Neural crest cell (in vitro differentiated cells): ENCODE measurements at places on chromosomes 2 and 18. TPM values are rescaled to one million over a fixed set of nuclear protein-coding genes. Genes with fewer than 3 reads are reported as not detected.

DNA sequence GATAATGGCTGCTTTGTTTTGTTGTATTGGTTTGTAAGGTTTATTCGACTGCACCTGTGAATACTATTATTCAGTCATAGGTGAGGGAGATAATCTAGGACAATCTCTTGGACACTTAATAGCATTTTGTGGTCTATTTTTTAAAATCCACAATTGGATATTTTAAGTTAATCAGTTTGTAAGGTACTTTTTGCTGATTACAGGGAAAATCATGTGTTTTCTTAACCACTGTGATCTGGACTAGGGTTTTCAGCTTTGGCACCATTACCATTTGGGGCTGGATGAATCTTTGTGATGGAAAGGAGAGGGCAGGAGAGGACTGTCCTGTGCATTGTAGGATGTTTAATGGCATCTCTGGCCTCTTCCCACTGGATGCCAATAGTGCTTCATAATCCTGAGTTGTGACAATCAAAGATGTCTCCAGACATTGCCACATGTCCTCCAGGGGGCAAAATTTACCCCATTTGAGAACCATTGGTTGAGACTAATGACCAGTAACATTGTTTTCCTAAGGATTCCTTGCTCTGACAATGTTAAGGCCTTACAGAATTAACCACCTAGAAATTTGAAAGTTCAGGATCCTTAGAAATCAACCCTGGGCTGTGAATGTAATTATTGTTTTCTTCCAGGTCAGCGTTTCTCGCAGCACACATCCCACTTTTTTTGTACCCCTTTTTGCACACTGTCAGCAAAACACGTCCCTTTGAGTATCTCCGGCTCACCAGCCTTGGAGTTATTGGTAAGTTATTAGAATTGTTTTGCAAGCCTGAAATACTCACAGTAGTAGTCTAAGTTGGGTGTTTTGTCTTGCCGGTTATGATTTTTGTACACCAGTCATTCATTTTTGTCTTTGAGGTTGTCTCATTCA is 15.6 kb downstream of the CNOT9 start:
- no peak overlapping the region for H3K27ac ChIP-seq
- peaks cover 21% of the 10 kb centered on the region for H3K36me3 ChIP-seq
- H3K27me3 ChIP-seq: no peaks in the 10 kb centered on the region
- DNase-seq: no peak
- H3K4me3 ChIP-seq: no peak overlapping the region

- no peaks in the 10 kb centered on the region for H3K4me1 ChIP-seq
- H3K36me3 ChIP-seq: peaks cover 9% of the 10 kb centered on the region
- H3K4me3 ChIP-seq: no peak overlapping the region
- H3K27ac ChIP-seq: no peak overlapping the region
- DNase-seq: no peak
These were observed 101.6 kb downstream of the ANTXR1 start for GRCh38 chr2:69114534-69114933.

GRCh38 chr2:127622561-127623387 is 23.2 kb upstream of the GPR17 start:
- H3K27ac ChIP-seq: no peak overlapping the region
- H3K27me3 ChIP-seq: no peaks in the 10 kb centered on the region
- no peak overlapping the region for H3K4me3 ChIP-seq
- DNase-seq: no peak
- no peaks in the 10 kb centered on the region for H3K36me3 ChIP-seq

GRCh38 chr2:240310645-240311044 is 124.8 kb upstream of the GPC1 start:
- H3K27ac ChIP-seq: no peak overlapping the region
- no peak overlapping the region for H3K4me3 ChIP-seq
- no peaks in the 10 kb centered on the region for H3K27me3 ChIP-seq
- no peak for DNase-seq
- no peaks in the 10 kb centered on the region for H3K36me3 ChIP-seq
- H3K4me1 ChIP-seq: peaks cover 4% of the 10 kb centered on the region

- H3K4me1 ChIP-seq: no peaks in the 10 kb centered on the region
- H3K4me3 ChIP-seq: no peak overlapping the region
- H3K36me3 ChIP-seq: peaks cover 14% of the 10 kb centered on the region
These were observed 178.1 kb upstream of the CYP26B1 start for GRCh38 chr2:72325592-72326422.

Gene PTPN18
- 30.4 and 31.3 TPM in 2 replicates for total RNA-seq

Gene HOXD10
- not detected in 2 replicates for total RNA-seq

Gene TMEM17
- 3.1 and 4.0 TPM in 2 replicates for total RNA-seq

Gene FAM228A
- 0.39 and 0.51 TPM in 2 replicates for total RNA-seq
